ENCODE measurements at places on chromosomes 6 and 20. TPM values are rescaled to one million over a fixed set of nuclear protein-coding genes. Genes with fewer than 3 reads are reported as not detected.

DNA sequence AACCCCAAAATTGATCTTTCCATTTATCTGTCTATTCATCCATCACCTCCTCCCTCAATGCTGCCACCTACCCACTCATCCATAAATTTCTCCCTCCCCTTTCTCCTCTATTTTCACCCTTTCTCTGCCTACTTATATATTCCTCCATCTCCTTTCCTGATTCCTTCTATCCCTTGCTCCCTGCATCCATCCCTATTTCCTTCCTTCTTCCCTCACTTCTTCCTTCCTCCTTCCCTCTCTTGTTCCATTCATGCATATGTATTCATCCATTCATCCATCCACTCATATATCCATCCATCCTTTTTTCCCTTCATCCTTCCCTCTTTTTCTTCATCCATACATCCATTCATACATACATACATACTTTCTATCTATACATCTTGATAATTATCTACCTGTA lies 76.3 kb upstream of the GGTLC1 start:
- H3K27me3 ChIP-seq, result no peaks in the 10 kb centered on the region
- H3K4me1 ChIP-seq, result no peaks in the 10 kb centered on the region
- no peak overlapping the region for H3K4me3 ChIP-seq
- H3K36me3 ChIP-seq, result no peaks in the 10 kb centered on the region
- no peak for DNase-seq
- no peak overlapping the region for H3K27ac ChIP-seq

- no peaks in the 10 kb centered on the region for H3K36me3 ChIP-seq
- DNase-seq, result no peak
- peaks cover 2% of the 10 kb centered on the region for H3K27me3 ChIP-seq
- no peaks in the 10 kb centered on the region for H3K4me1 ChIP-seq
- H3K4me3 ChIP-seq, result no peak overlapping the region
Measured at GRCh38 chr6:160420253-160420968, 72.2 kb downstream of the SLC22A3 start.

DNA sequence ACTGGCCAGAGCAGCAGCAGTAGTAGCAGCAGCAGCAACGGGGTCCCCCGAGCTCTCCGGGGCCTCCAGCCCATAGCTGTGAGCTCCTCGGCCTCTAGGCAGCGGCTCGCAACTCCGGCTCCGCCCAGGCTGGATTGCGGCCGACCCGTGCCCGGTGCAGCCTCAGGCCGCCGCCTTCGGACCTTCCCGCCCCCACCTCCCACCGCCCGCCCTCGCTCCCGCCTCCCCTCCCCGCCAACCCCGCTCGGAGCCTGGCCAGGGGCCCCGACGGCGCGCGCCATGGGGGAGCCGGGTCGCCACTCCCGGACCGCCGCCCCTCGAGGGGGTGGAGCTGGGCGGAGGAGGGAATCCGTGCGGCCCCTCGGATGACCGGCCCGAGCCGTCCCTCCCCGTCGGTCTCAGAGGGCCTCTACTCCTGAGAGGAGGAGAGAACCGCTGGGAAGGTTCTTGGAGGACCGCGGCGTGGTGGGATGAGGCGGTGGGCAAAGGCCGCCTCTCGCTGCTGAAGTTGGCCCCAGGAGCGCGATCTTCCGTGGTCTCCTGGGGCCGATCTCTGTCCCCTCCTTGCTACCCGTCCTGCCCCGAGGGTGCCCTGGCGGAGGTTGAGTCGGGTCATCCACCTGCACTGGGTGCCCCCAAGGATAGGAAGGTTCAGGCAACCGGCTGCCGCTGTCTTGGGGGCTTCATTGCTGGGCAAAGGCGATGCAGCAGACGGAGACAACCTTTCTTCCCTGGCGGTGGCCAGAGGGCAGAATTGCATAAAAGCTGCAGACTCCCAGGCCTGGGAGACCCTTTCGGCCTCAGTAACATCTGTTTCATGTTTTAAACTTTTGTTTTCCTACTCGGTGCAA lies at the start of gene ADAM33:
TSS of gene ADAM33 (minus strand) at position 80 of the 851 bp plus-strand sequence. CDS start at position 74, 6 bp downstream.
- no peak within 1 kb of the TSS for H3K4me3 ChIP-seq
- H3K4me1 ChIP-seq, result no peaks in the 10 kb centered on the region
- no peak within 1 kb of the TSS for H3K27ac ChIP-seq
- DNase-seq, result no peak
- peaks cover 2% of the 10 kb centered on the region for H3K27me3 ChIP-seq
- H3K36me3 ChIP-seq, result no peaks in the 10 kb centered on the region

GRCh38 chr6:158023597-158023939 lies 41.9 kb downstream of the SYNJ2 start:
- DNase-seq, result no peak

- no peaks in the 10 kb centered on the region for H3K36me3 ChIP-seq
- H3K4me3 ChIP-seq, result no peak overlapping the region
- no peaks in the 10 kb centered on the region for H3K4me1 ChIP-seq
- H3K27ac ChIP-seq, result no peak overlapping the region
Measured at GRCh38 chr20:7094438-7094997, 327.0 kb downstream of the BMP2 start.

DNA sequence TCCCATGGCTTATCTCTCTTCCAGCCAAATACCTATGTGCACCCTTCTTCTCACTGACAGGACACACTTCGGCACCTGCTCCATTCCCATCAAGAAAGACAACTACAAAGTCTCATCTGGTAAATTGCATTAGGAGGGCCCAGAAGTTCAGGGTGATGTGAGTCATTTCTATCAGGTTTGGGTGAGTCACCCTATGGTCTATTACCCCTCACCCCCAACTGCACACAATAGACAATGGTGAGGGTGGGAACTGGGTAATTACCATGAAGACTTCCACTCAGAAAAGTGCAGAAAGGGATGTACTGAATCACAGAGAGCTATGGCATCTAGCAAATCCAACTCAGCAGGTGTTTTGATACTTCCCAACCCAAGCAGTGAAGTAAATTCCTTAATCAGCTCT lies 54.8 kb downstream of the OPN5 start:
- H3K4me3 ChIP-seq, result no peak overlapping the region
- DNase-seq, result no peak
- no peaks in the 10 kb centered on the region for H3K36me3 ChIP-seq
- no peaks in the 10 kb centered on the region for H3K4me1 ChIP-seq
- peaks cover 4% of the 10 kb centered on the region for H3K27me3 ChIP-seq

GRCh38 chr6:5684320-5685053 lies 322.2 kb downstream of the NRN1 start:
- H3K36me3 ChIP-seq, result no peaks in the 10 kb centered on the region
- no peak overlapping the region for H3K4me3 ChIP-seq
- H3K4me1 ChIP-seq, result no peaks in the 10 kb centered on the region
- no peak for DNase-seq

GRCh38 chr20:39082622-39083398 lies 120.7 kb downstream of the DHX35 start:
- H3K4me3 ChIP-seq, result no peak overlapping the region
- H3K27me3 ChIP-seq, result peaks cover 3% of the 10 kb centered on the region
- no peak overlapping the region for H3K27ac ChIP-seq

GRCh38 chr20:37327748-37328147 lies 18.2 kb upstream of the SRC start:
- no peaks in the 10 kb centered on the region for H3K4me1 ChIP-seq
- no peaks in the 10 kb centered on the region for H3K36me3 ChIP-seq
- H3K27ac ChIP-seq, result no peak overlapping the region
- H3K27me3 ChIP-seq, result no peaks in the 10 kb centered on the region
- no peak for DNase-seq

The RBM24 gene
- not detected for total RNA-seq

The FAM83B gene
- not detected for total RNA-seq

The DDX27 gene
- total RNA-seq, result 105 TPM

The KCNK16 gene
- not detected for total RNA-seq

The BACH2 gene
- 51.3 TPM for total RNA-seq

The SAMD10 gene
- 14.3 TPM for total RNA-seq

All from CD4-positive, CD25-positive, alpha-beta regulatory T cell (primary cell).